HS-27A (cell line): ENCODE measurements at places on chromosomes 7 and 10.

DNA sequence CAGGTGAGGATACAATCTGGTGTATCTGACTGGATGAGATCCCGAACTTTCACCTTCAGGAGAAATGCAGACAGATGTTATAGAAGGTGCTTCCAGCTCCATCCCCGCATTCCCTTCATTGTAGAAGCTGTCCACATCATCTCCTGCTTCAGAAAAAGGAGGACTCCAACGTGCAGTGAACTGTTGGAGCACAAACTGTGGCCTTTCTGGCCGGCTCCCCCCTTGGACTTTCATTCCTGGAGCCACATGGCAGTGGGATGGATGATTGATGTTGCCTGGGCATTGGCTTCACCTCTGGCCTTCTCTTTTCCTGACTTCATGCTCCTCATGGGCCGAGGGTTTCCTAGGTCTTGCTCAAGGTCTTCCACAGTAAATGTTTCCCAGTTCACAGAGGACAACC lies 29.6 kb upstream of the ZNF273 start:
- no peak for DNase-seq

GRCh38 chr10:43259213-43259991 lies 7.5 kb downstream of the RASGEF1A start:
- DNase-seq, result no peak

DNA sequence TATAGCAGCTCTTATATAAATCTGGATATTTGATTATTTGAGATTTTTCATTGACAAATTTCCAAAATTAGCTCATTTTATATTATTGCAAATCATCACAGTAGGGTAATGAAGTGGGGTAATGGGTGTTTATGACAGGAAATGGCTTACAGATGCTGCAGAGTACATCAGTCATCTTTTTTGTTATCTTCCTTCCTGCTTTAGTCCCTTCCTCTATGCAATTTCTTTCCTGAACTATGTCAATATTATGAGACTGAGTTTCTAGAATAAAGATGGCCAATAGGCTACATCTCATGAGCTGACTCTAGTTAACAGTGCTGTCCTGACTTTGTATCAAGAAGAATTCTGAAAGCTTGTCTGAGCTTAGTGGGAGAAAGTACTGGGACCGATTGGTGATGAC lies 244.5 kb downstream of the XPNPEP1 start:
- DNase-seq, result no peak

DNA sequence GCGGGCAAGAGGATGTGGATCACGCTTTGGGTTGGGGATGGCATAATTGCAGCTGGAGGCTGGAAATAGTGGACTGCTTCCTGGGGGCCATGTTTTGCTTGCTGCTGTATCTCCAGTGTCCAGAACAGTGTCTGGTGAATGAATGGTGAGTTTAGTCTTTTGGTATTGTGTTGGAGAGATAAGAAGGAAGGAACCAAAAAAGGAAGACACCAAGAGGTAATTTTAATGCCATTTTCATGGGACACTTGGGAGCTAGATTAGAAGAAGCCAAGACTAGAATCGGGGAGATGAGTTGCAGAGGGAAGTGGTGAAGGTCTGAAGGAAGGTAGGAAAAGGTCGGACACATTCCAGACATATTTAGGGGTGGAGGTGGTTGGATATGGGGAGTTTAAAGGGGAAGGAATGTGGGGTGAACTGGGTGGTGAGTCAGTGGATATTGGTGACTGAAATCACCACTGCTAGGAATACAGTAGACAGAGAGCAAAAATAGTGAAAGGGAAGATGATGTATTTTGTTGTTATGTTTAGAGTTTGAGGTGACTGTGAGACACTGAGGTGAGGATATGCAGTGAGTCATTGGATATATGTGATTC lies 76.7 kb downstream of the CCNY start:
- no peak for DNase-seq

DNA sequence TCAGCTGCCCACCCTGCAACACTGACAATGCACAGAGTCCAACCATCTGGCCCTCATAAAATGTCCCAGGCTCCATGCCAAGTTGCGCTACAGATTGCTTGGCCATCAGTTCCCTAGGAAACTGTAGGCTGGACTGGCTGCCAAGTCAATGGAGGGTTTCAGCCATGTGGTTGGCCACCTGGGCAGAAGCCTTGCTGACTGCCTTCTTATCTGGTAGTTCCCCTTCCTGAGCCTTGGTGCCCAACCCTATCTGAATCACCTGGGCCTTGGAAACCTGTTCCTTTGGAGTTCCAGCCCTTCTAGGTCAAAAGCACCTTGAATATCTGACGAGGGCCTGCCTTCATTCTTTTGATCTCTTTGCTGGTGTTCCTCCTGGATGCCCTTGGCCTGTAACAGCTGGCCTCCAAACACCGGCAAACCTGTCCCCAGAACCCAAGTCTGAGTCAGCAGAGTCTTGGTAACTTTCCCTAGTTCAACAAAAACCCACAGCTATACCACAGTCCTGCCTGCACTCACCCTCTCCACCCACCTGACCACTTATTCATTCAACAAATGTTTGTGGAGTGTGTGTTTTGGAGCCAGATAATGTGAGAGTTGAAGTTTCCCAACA lies 37.4 kb upstream of the KDM7A start:
- no peak for DNase-seq

- no peak for DNase-seq
Observed at GRCh38 chr7:115113776-115114175, 191.9 kb downstream of the MDFIC start.

GRCh38 chr7:131802195-131802864 lies 245.9 kb upstream of the PODXL start:
- DNase-seq, result no peak

GRCh38 chr10:131775433-131775832 lies 125.4 kb upstream of the PPP2R2D start:
- DNase-seq, result no peak

GRCh38 chr10:33276282-33276923 lies 58.1 kb downstream of the NRP1 start:
- DNase-seq, result no peak

DNA sequence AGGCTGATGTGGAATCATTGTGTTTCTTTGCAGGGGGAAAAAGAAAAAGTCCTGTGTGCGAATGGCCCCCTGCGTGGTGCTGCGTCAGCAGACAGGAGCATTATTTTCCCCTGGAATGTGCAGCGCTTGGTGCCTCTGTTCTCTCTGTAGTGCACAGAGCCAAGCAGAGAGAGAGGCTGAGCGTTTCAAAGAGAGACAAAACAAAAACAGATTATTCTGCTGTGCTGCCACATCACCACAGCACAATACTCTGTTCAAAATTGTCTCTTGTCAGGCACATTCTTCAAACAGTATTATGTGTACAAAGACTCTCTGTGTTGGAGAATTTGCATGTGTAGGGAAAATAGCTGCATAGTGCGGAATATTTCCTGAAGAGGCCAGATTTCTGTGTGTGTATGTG lies 609.0 kb downstream of the SDK1 start:
- DNase-seq, result no peak

DNA sequence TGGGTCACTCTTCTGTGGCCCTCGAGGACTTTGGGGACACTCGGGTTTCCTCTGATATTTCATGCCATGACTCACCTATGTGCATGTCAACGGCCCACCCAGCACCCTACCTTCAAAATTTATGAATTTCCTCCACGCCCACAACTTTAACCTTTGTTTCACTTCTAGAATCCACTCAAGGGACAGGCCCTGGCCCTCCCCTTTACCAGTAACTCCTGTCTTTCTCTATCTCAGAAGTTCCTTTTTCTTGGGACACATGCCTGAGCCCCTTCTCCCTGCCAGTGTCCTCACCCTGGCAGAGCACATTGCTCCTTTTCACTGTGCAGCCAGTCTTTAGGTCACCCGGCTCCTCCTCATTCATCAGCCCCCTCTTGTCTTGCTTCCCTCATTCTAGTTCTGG lies 282.5 kb upstream of the KLF6 start:
- DNase-seq, result no peak

DNA sequence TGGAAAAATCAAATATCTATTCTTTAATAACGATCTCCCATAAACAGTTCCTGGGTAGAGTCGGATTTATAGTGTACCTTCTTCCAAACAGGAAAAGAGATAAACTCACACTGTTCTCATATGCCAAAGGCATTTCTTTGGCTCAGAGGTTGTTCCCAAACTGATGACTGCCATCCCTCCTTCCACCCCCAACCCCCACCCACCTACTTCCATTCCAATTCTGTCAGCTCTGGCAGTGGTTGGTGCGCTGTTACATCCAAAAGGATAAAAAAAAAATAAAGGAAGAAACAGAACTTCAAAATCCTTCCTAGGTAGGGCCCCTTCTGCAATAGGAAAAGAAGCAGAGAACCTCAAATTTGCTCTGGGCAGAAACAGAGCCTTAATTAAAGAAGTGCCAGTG lies 104.7 kb downstream of the DGKI start:
- DNase-seq, result no peak

- no peak for DNase-seq
Observed at GRCh38 chr7:110317541-110318265, 773.2 kb upstream of the LRRN3 start.

GRCh38 chr7:134024739-134025138 lies 102.4 kb upstream of the LRGUK start:
- no peak for DNase-seq

DNA sequence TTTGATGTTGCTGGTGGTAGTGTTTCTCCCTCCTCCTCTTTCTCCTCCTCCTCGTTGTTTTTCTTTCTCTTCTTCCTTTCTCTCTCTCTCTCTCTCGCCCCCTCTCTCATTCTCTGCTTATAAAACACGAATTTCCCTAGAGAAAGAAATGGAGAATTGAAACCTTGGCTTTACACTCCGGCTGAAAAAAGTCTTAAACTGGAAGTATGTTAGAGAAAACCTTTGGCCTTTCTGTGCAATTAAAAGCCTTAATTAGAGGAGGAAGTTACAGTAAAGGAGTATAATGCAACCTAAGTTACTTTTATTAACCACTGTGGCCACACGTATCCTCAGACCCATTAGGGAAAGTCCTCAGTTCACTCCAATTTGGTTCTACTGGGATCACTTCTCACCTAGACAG lies 501.7 kb upstream of the SORCS1 start:
- no peak for DNase-seq

GRCh38 chr7:8638076-8638475 lies 204.7 kb downstream of the NXPH1 start:
- no peak for DNase-seq

GRCh38 chr7:130379019-130379418 lies 1.3 kb upstream of the CPA1 start:
- no peak for DNase-seq

- DNase-seq, result no peak
Observed at GRCh38 chr10:69503001-69503895, 52.0 kb downstream of the TSPAN15 start.

DNA sequence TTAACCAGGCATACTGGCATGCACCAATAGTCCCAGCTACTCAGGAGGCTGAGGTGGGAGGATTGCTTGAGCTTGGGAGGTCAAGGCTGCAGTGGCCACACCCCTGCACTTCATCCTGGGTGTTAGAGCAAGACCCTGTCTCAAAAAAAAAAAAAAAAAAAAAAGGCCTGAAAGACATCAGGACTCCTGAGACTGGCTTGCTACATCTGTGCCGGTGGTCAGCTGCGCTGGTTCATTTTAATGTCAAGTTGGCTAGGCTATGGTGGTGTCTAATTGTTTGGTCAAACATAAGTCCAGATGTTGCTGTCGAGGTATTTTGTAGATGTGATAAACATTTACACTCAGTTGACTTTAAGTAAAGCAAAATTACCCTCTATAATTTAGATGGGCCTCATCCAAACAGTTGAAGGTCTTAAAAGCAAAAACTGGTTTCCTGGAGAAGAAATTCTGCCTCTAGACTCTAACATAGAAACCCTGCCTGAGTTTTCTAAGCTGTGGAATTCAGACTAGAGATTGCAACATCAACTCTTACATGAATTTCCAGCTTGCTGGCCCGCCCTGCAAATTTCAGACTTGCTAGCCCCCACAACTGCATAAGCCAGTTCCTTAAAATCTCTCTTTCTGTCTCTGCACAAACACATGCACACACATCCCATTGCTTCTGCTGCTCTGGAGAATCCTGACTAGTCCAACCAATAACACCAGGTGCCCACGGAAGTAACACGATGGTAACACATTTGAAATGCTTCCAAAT lies 18.2 kb downstream of the MYOF start:
- DNase-seq, result no peak

- DNase-seq, result no peak
Observed at GRCh38 chr10:89163265-89163995, 43.7 kb downstream of the CH25H start.

- DNase-seq, result peak; percentile 58
Observed at GRCh38 chr7:94374231-94374630, 20.5 kb upstream of the COL1A2 start.

- DNase-seq, result no peak
Observed at GRCh38 chr7:34165927-34166550, 260.7 kb downstream of the BMPER start.

GRCh38 chr10:103929381-103929921 lies 11.5 kb upstream of the STN1 start:
- no peak for DNase-seq

GRCh38 chr7:24637706-24638105 lies 64.5 kb downstream of the PALS2 start:
- no peak for DNase-seq

DNA sequence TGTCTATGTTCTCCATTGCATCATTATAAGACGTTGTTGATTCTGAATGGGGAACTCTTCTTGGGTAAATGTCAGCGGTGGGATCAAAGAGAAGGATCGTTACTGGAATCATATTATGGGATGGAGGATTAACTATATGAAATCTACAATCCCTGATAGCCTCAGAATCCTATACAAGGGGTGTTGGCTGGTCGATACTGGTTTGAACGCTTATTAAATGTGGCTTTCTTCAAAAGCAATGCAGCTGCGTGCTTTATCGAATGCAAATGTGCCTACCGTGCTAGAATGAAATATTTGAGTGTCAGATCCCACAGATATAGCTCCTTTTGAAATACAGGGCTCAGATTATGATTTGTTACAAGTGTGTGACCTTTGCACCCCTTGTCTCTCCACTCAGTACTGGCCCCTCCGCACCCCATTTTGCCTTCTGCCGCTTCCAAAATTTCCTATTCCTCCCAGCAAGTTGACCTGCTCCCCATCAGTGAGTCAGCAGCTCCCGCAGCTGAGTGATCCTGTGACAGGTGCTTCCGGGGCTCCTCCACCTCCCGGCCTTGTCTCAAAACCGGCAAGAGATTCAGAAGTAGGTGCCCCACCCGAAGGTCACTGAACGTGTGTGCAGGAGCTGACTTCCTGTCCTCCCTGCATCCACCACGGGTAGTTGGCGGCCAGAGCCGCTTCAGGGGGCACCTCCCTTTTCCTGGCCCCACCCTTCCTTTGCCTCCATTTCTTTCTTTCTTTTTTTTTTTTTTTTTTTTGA lies 76.6 kb downstream of the PTPRE start:
- no peak for DNase-seq

DNA sequence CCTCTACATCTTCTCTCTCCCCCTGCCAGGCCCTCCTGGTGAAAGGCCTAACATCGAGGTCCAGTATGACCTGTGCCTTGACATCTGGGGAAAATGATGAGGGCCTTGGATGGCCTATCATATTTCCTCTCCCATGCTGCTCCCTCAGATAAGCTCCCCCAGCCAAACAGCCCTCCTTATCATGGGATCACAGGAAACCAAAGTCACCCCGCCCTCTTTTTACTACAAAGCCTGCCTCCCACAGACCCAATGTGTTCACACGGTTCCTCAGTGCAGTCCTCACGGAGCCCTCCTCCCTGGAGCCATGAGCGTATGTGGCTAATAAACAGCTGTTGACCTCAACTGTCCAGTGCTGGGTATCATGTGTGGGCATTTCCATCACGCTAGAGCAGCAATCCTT lies 32.0 kb downstream of the C10orf90 start:
- DNase-seq, result no peak

- no peak for DNase-seq
Observed at GRCh38 chr7:70266186-70266585, 667.9 kb downstream of the AUTS2 start.

- no peak for DNase-seq
Observed at GRCh38 chr7:155349601-155350331, 52.1 kb downstream of the INSIG1 start.
